ENCODE measurements at places on chromosomes 3 and 15. TPM values are rescaled to one million over a fixed set of nuclear protein-coding genes. Genes with fewer than 3 reads are reported as not detected.

- H3K4me1 ChIP-seq = no peaks in the 10 kb centered on the region
- H3K27me3 ChIP-seq = peaks cover 15% of the 10 kb centered on the region
- H3K4me3 ChIP-seq = no peak overlapping the region
These were observed 212.2 kb downstream of the STT3B start for GRCh38 chr3:31744913-31745312.

DNA sequence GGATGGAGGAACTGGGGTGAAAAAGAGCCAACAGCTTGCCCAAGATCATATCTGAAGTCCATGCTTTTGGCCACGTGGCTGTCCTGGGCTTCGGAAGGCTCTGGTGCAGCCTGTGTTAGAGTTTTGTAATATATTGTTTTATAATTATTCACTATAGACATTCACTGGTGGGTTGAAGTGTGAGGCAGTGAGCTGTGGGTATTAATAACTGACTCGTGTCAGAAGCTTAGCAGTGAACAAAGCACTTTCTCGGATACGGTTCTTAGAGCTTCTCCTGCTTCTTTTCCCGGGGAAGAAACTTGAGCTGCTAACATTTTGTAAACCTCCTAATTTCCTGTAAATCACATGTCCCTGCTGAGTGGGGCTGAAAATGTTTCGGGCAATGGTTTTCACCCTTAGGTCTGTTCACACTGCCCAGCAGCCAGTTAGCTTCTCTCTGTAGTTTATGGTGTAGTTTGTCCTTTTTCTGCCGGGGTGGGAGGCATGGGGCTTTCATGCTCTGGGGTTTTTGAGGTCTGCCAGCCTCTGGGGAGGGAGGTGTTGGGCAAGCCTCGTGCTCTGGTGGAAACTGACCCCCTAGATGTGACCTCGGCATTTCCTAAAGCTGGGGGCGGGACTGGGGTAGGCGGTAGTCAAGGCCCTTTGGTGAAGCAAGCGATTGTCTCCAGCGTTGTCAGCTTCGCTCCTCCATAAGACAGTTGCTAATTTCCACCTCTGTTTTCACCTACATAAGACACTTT lies 1.7 kb downstream of the MRAS start:
- H3K36me3 ChIP-seq = peaks cover 2% of the 10 kb centered on the region
- H3K4me1 ChIP-seq = peaks cover 7% of the 10 kb centered on the region
- no peak overlapping the region for H3K4me3 ChIP-seq

- no peak overlapping the region for H3K4me3 ChIP-seq
- H3K4me1 ChIP-seq = no peaks in the 10 kb centered on the region
- peaks cover 1% of the 10 kb centered on the region for H3K36me3 ChIP-seq
- no peak overlapping the region for H3K27ac ChIP-seq
- no peaks in the 10 kb centered on the region for H3K27me3 ChIP-seq
- DNase-seq = no peak
These were observed 121.9 kb downstream of the SLCO3A1 start for GRCh38 chr15:91975241-91975978.

GRCh38 chr3:12357456-12357855 lies 68.6 kb downstream of the PPARG start:
- H3K4me3 ChIP-seq = no peak overlapping the region
- peaks cover 6% of the 10 kb centered on the region for H3K27me3 ChIP-seq
- DNase-seq = no peak
- no peaks in the 10 kb centered on the region for H3K4me1 ChIP-seq

DNA sequence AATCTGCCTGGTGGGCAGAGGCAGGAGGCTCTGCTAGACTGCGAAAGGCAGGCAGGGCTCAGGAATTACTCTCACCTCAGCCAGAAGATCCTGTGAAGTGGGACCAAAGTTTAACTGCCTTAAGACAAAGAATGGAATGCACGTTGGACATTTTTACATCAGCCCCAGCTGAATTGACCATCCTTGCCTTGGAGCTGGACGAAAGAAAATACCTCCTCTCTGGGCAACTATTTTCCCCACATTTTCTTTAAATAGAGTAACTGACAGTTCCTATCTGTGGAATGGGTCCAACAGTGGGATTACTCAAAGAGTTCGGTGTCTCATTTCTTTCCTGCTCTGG lies 28.7 kb downstream of the ARID3B start:
- DNase-seq = no peak
- H3K36me3 ChIP-seq = peaks cover 64% of the 10 kb centered on the region
- no peak overlapping the region for H3K4me3 ChIP-seq

DNA sequence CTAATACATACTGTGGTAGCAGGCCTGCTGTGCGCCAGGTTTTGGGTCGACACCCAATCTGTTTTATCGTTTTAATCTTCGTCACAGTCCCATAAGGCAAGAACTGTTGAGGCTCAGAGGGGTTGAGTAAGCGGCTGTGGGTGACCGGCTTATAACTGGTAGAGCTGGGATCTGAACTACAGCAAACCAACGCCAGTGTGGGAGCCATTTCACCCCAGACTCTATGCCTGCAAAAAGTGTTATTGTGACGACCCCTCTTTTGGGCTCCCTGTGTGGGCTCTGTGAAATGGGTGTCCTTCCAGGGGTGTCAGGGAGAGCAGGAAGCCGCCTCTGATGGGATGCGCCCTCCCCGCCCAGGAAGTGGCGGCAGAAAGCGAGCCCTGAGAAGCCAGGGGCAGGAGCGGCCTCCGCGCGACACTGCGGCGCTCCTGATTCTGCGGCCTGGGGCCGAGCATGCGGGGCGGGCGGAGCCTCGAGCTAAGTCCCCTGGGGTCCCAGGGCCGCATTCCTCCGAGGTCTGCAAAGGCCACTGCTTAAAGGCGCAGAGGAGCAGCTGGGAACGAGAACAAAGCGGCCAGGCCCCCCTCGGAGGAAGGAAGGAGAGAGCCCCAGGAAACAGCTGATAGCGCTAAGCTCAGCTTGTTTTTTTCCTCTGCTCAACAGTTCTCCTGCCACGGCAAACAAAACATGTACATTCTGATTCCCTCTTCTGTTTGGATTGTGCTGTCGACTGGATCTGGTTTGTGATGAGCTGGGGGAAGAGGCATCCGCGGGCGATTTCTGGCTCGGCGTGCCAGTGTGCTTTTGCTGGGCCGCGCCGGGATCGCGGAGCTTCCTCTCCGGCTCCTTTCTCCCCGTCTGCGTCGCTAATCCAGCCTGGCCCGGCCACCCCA lies 33.9 kb downstream of the GRK7 start:
- H3K27me3 ChIP-seq = peaks cover 1% of the 10 kb centered on the region
- DNase-seq = peak; percentile 64
- peaks cover 42% of the 10 kb centered on the region for H3K4me1 ChIP-seq
- peak overlapping the region; percentile 98 for H3K27ac ChIP-seq
- peak overlapping the region; percentile 84 for H3K4me3 ChIP-seq

DNA sequence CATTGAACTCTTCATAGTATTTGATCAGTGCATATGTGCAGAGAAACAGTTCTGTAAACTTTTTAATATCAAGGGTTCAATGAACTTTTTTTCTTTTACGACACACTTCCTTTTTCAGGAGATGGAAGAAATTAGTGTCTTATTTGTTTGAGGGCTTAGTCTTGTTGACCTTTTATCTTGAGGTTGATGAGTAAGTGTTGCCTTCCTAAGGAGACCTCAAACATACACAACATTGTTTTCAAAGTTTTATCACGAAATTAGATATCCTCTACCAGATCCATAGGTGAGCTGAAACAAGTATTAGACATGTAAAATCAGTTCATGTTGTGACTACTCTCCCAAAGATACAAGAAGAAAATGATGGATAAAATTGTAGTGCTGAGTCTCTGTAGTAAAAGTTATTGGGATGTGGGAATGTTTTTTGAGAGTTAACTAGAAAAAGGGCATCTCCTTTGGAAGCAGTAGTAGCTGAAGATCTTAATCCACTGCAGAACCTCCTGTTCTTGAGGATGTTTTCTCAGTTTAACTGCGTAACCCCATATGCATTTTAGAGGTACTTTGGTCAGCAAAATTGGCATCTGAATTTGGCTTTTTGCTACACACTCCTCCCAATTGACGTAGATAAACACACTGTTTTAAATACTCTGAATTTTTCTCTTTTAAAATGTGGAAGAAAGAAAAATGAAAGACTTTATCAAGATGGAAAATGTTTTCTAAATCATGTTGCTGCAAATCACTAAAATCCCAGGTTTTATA lies 116.8 kb downstream of the GALK2 start:
- H3K27ac ChIP-seq = peak overlapping the region; percentile 50
- DNase-seq = no peak
- no peaks in the 10 kb centered on the region for H3K27me3 ChIP-seq
- H3K36me3 ChIP-seq = peaks cover 71% of the 10 kb centered on the region
- no peak overlapping the region for H3K4me3 ChIP-seq

DNA sequence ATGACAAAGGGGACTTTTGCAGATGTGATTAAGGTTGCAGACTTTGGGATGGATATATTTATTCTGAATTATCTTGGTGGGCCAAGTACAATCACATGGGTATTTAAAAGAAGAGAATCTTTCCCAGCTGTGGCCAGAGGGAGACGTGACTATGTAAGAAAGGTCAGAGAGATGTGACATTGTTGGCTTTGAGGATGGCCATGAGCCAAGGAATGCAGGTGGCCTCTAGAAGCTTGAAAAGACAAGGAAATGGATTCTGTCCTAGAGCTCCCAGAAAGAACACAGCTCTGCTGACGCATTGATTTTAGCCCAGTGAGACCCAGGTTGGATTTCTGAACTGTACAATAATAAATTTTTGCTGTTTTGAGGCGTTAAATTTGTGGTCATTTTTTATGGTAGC lies 616.0 kb upstream of the TBL1XR1 start:
- H3K27ac ChIP-seq = no peak overlapping the region
- H3K27me3 ChIP-seq = no peaks in the 10 kb centered on the region
- H3K36me3 ChIP-seq = no peaks in the 10 kb centered on the region
- no peaks in the 10 kb centered on the region for H3K4me1 ChIP-seq
- DNase-seq = no peak
- H3K4me3 ChIP-seq = no peak overlapping the region

DNA sequence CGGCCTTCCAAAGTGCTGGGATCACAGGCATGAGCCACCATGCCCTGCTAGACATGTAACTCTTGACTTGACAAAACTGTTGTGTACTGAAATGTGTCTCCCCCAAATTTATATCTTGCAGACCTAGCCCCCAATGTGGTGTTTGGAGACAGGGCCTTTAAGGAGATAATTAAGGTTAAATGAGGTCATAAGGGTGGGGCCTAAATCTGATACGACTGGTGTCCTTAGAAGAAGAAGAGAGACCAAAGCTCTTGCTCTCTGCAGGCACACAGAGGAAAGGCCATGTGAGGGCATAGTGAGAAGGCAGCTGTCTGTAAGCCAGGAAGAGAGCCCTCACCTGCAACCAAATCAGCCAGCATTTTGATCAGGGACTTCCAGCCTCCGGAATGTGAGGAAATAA lies 361.3 kb downstream of the SV2B start:
- DNase-seq = no peak
- no peaks in the 10 kb centered on the region for H3K36me3 ChIP-seq
- no peak overlapping the region for H3K4me3 ChIP-seq
- H3K27me3 ChIP-seq = peaks cover 2% of the 10 kb centered on the region

- H3K27ac ChIP-seq = no peak overlapping the region
- H3K27me3 ChIP-seq = no peaks in the 10 kb centered on the region
- no peak for DNase-seq
These were observed 359.1 kb upstream of the IL12A start for GRCh38 chr3:159629329-159630084.

DNA sequence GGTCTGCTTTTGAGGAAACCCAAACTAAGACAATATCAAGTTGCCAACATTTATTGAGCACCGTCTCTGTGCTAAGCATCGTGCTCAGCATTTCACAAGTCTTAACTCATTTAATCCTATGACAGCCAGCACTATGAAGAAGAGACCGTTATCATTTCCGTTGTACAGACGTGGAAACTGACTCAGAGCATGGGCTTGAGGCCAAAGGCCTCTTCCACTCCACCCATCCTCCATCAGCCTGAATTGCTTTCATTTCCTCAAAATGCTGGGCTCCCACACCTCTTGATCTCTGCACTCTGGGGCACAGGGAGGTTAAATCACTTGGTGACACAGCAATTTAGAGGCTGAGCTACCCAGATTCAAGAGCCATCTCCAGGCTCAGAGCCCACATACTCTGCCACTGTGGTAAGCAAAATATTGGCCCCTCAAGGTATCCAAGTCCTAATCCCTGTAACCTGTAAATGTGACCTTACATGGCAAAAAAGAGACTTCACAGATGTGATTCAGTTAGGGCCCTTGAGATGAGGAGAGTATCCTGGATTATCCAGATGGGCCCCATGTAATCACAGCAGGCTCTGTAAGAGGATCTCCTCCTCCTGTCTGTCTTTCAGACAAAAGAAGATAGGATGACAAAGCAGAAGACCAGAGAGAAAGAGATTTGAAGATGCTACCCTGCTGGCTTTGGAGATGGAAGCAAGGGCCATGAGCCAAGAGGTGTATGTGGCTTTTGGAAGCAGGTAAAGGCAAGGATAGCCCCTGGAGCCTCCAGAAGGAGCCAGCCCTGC lies 24.3 kb upstream of the FLNB start:
- peak overlapping the region; percentile 92 for H3K27ac ChIP-seq
- no peaks in the 10 kb centered on the region for H3K27me3 ChIP-seq
- H3K36me3 ChIP-seq = peaks cover 2% of the 10 kb centered on the region
- no peak overlapping the region for H3K4me3 ChIP-seq
- DNase-seq = peak; percentile 72

- H3K36me3 ChIP-seq = peaks cover 2% of the 10 kb centered on the region
- H3K4me1 ChIP-seq = peaks cover 25% of the 10 kb centered on the region
- H3K4me3 ChIP-seq = no peak overlapping the region
These were observed 4.3 kb downstream of the DAZL start for GRCh38 chr3:16600780-16601536.

- no peak for DNase-seq
- H3K27ac ChIP-seq = no peak overlapping the region
- no peak overlapping the region for H3K4me3 ChIP-seq
These were observed 95.2 kb upstream of the PLCL2 start for GRCh38 chr3:16789344-16790120.

- peaks cover 32% of the 10 kb centered on the region for H3K27me3 ChIP-seq
- H3K36me3 ChIP-seq = peaks cover 13% of the 10 kb centered on the region
These were observed 721 bp downstream of the MYEF2 start for GRCh38 chr15:48177383-48177765.

GASK1A gene
- not detected for total RNA-seq

GRM2 gene
- total RNA-seq = 0.55 TPM

CRYBG3 gene
- 5.9 TPM for total RNA-seq

NTRK3 gene
- total RNA-seq = not detected

DAZL gene
- total RNA-seq = not detected

NUDT16 gene
- total RNA-seq = 11.5 TPM

IL17RC gene
- total RNA-seq = 0.30 TPM

CLSTN2 gene
- total RNA-seq = not detected

IL5RA gene
- not detected for total RNA-seq

CERS3 gene
- not detected for total RNA-seq

SLC30A4 gene
- 2.9 TPM for total RNA-seq

Measured in activated CD8-positive, alpha-beta memory T cell treated with anti-CD3 and anti-CD28 coated beads, Interleukin-2, amount 10 ng/mL, durations not matched to agents 7 days and 5 days (primary cell).